ENCODE measurements at places on chromosomes 13 and 19.

DNA sequence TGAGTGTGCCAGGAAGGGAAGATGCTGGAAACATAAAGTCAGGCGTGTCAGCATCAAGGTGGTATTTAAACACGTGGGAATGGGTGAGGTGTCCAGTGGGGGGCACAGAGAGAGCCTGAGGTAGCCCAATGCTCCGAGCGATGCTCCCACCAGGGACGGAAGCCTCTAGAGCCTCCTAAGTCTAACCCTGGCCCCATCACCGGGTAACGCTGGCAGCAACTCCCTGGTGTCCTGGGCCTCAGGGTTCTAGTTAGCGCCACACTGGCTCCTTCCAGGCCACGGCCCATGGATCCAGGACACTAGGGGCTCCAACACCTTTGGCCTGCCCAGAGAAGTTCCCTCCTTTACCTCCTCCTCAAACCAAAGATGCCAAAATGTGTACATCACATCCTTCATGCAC is 65.4 kb downstream of the EPS15L1 start:
- DNase-seq: no peak

DNA sequence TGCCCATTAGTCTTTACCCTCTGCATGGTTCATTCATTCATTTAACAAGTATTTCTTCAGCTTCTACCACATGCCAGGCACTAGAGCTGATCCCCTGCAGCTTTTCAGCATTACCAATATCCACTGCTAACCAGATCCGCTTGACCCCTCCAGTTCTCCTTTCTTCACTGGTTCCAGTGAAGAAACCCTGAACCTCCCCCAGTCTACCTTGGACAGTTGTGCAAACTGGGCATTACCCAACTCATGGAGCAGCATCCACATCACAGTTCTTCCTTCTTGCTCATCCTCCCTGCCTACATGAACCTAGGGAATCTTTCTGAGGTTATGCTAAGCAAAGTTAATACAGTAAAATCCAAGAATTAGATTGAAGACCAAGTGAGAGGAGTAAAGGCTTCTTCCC is 78.7 kb upstream of the SERP2 start:
- no peak for DNase-seq

DNA sequence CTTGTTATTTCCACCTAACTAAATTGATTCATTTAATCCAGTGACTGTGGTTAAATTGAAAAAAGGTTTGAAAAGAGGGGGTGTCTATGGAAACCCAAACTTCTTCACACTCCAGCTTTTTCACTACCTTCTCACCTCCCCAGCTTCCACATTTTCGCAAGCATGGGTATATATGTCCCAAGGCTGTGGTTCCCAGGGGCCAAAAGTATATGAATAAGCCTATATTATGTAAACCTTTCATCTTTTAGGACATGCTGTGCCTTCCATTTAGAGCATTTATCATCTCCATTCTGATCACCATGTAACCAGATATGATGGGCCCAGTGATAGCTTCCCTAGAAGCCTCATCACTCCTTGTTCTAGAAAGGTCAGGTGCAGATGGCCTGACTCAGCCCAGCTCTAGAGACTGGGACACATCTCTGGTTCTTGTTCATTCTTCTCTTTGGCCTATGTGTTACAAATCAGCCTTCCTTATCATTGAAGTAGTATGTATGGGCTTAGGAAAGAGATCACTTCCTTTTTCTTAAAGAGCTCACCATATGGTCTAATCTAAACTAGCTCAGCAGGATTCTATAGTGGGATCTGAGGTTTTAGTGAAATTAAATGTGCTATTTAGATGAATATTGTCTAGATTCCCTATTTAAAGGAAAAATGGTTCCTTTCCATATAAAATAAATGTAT is 19.5 kb upstream of the ARL11 start:
- no peak for DNase-seq

DNA sequence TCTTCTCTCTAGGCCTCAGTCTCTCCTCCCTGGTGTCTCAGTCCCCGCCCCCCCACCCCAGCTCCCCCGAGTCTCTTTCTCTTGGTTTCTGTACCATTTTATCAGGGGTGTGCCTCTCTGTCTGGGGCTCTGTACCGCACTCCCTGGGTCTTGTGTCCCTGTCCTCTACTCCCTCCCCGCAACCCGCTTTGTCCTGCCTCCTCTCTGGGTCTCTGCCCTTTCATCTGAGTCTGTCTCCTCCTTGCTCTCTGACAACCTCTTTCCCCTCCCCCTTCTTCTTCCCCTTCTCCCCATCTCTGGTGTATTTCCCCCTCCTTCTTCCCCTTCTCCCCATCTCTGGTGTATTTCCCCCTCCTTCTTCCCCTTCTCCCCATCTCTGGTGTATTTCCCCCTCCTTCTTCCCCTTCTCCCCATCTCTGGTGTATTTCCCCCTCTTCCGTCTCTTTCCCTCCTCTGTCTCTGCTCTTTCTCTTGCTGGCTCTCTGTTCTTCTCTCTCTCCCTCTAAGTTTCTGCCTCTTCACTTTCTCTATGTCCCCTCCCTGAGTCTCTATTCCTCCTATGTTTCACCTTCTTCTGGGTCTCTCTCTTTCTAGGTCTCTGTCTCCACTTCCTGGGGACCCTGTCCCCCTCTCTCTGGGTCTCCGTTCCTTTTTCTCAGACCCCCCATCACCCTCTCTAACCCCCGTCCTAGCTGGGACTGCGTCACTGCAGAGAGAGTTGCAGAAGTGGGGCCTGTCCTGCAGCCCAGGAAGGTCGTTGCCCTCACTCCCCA is 2.2 kb upstream of the KCNC3 start:
- no peak for DNase-seq

- DNase-seq: no peak
Measured at GRCh38 chr13:26721251-26722121, 39.1 kb downstream of the GPR12 start.
